AG04450 (cell line): ENCODE measurements at places on chromosomes 16 and 17.

- no peak for DNase-seq
These were observed 13.7 kb downstream of the SMARCE1 start for GRCh38 chr17:40633871-40634270.

GRCh38 chr17:27313301-27313700, 19.4 kb downstream of the WSB1 start:
- DNase-seq = no peak

DNA sequence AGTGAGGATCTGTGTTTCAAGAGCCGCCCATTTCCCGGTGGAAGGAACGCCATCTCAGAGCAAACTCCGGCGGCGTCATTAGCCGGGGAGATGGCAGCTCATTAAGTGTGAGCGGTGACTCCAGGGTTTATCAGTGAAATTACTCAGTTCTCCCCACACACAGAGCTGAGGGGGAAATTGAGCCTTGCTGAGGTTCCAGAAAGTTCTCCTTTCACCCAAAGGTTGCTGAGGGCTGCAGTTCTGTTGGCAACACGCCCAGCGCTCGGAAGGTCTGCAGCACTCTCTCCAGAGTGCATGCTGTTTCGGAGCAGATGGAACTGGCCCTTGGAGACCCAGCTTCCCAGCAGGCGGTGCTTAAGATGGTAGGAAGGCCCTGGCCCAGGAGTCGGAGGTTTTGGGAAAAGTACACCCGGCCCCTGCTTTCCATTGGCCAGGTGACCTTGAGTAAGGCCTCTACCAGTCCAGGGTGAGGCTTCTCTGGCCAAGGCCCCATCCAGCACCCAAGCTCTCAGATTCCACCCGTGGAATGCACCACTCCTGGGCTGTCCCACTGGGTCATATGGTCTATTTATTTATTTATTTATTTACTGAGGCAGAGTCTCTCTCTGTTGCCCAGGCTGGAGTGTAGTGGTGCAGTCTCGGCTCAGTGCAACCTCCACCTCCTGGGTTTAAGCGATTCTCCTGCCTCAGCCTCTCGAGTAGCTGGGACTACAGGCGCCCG, 167.7 kb upstream of the CIBAR2 start:
- no peak for DNase-seq

GRCh38 chr16:62652441-62653120, 616.3 kb upstream of the CDH8 start:
- DNase-seq = no peak

DNA sequence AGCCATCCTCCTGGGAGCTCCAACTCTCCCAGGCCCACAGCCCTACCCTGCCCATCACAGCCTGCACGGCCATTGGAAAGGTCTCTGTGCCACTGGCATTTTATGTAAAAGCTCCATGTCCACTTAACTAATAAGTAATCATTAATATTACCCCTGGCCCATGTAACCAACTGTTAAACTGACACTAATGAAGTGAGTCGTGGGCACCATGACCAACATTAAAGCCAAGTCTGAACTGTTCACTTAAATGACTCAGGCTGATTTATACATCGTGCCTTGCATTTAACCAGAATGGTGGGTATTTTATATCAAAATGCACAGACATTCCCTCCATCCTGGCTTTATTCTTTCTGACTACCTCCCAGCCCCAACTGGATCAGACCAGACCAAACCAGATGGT, 229.3 kb downstream of the SOX9 start:
- DNase-seq = no peak

DNA sequence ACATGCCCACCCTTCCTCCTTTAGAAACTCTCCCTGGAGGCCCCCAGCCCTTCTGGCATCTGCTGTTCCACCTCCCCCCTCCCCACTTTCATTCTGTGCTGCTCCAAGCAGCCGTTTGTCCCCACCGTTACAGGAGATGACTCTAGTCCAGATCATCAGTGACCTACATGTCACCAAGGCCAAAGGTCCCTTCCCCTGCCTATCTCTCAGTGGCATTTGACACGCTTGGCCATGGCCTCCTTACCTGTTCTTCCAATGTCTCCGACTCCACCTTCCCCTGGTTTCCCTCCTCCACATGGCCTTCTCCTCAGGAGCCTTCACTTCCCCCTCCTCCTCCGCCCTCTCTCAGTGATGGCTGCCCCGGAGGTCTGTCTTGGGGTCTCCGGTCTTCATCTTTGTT, 9.4 kb downstream of the TMEM92 start:
- DNase-seq = no peak

- DNase-seq = peak; percentile 89
These were observed 18.2 kb upstream of the IL17C start for GRCh38 chr16:88619859-88620815.

DNA sequence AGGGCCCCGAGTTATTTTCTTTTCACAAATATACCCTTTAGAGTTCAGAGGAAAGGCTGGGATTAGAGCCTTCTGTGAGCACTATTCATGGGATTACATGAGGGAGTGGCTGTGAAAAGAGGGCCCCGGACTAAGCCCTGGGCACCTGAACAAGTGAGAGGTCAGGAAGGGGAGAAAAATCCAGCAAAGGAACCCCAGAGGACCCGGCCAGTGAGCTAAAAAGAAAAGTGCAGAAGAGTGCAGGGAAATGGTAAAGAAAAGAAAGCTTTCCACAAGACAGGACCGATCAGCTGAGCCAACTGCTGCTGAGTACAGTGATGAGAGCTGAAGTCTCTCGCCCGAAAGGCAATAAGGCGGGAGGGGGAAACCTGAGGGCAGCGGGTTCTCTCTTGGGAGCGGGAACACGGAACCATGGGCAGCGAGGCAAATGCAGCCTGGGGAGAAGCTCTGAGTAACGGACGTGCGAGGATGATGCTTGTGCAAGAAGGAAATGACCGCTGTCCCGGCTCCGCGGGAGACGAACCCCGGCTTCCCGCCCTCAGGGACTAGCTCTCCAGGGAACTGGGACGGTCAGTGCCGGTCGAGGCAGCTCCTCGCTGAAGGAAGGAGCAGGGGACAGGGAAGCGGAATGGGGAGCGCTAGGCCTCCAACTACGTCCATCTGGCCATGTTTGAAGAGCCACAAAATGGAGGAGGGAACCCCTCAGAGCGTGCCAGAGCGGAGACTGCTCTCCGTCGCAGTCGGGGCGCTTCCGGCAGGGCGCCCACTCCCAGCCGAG, 665 bp upstream of the ALDH3A2 start:
- no peak for DNase-seq

- no peak for DNase-seq
These were observed 7.5 kb downstream of the GINS2 start for GRCh38 chr16:85681255-85681654.

DNA sequence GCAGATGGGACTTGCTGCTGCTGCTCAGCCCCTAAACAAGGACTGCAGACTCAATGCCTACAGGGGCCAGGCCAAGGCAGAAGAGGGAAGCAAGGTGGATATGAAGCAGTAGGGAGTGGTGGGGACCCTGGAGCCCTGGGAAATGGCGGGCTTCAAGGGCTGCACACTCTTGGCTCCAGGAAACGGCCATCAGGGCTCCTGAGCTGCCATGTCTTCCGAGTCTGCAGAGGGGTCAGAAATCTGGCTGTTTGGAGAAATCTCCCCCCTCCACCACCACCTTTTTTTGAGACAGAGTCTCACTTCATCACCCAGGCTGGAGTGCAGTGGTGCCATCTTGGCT, 169.1 kb downstream of the KATNIP start:
- DNase-seq = no peak

DNA sequence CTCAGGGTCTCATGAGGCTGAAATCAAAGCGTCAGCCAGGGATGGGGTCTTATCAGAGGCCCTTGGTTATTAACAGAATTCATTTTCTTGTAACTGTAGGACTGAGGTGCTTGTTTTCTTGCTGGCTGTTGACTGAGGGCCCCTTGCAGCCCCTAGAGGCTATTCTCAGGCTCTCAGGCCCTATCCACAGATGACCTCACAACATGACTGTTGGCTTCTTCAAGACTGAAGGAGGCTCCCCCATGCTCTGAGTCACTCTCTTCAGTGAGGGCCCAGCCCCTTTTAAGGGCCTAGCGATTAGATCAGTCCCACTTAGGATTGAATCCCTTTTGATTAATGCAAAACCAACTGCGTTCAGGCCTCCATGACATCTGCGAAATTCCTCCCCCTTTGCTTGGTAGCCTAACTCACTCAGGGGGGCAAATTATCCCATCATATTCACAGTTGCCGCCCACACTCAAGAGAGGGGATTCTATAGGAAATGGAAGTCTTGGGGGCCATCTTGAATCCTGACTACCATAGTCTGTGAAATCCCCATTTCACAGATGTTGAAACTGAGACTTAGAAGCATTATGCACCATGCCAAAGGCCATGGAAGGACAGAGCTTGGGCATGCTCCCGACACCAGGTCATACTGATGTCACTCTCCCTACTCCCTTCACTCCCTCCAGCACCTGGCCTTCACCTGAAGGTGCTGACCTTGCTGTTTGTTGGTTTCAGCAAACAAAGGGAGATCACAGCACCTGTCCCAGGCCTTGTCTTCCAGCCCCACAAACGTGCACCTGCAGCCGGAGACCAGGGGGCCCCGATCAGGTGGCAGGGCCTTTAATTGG, 592.3 kb downstream of the MAF start:
- DNase-seq = no peak

DNA sequence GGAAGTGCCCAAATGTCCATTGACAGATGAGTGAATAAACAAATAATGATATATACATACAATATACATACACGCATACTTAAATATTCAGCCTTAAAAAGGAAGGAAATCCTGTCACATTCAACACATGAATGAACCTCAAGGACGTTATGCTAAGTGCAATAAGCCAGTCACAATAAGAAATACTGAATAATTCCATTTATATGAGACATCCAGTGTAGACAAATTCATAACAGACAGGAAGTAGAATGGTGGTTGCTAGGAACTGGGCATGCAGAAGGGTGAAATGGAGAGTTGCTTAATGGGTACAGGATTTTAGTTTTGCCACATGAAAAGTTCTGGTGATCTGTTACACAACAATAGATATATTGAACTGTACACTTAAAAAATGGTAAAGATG, 8.8 kb upstream of the ITGB4 start:
- DNase-seq = no peak

GRCh38 chr16:12951392-12951791, 50.0 kb downstream of the SHISA9 start:
- DNase-seq = no peak

DNA sequence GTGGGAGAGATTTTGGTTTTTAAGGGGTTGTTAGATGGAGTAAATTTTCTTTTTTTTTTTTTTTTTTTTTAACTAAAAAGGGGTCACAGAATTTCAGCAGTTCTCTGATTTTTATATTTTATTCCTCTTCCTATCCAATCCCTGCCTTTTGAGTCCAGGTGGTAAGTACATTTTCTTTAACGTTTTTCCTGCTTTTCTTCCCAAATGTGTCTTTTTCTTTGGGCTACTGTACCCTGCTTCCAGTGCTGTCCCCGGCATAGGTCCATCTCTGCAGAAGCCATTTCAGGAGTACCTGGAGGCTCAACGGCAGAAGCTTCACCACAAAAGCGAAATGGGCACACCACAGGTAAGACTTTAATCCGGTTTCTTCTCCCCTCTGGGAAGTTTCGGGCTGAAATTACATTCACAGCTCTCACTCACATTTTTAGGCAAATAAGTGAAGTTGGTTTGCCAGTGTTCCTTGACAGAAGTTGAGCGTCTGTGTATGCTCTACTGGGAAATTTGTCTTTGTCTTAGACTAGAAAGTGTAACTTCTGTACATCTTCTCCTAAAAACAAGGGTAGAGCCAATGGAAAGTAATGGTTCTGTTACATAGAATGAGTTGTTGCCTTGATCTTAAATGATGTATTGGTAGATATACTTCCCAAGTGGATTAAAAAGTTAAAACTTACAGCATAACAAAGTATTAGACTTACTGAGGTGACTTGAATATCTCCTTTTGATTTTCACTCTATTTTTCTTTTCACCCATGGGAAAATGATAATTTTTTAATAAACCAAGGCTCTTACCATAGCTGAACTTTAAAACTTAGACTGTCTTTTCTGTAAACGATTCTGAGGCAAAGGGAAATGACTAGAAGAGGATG, 54.5 kb downstream of the TUBD1 start:
- DNase-seq = no peak

GRCh38 chr17:48611681-48612455, 1.1 kb upstream of the HOXB7 start:
- DNase-seq = no peak

DNA sequence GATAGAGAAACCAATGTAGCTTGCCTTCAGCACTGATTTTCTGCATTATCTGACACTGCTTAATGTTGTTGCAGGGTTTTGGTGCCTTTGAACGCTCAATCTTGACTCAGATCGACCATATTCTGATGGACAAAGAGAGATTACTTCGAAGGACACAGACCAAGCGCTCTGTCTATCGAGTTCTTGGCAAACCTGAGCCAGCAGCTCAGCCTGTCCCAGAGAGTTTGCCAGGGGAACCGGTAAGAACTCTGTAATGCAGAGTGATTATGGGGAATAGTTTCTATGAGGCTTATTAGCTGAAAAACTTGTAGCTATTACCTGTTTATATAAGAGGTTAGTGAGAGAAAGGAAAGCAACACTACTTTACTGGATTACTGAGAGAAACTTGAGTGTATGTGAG, 40.4 kb downstream of the AATF start:
- no peak for DNase-seq

DNA sequence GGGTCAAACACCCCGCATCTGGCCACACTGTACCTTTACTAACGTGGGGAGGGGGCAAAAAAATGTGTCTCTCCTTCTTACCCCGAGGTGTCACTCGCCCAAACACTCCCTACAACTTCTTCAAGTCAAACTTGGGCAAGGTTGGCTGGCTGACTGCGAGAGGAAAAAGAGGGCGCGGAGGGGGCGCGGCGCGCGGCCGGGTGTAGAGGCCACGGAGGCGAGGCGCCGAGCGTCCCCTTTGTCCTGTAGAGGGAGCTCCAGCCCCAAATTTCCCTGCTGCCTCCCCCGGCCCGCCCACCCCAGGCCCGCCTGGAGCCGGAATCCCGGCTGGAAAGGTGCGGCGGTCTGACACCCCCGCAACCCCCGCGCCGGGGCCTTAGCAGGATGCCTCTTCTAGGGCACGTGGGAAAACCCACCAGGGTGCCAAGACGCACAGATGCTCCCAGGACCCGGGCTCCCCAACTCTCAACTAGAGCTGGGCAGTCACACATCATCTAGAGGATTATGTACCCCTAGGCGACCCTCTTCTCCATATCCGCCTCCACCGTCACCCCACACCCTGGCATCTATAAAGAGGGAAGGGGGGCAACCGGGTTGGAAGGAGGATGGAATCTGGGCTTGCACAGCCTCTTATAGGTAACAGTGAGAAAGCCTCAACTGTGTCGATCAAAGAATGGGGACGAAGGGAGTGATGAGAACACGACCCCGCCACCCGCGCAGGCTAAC, 4.2 kb downstream of the IRX3 start:
- DNase-seq = no peak

DNA sequence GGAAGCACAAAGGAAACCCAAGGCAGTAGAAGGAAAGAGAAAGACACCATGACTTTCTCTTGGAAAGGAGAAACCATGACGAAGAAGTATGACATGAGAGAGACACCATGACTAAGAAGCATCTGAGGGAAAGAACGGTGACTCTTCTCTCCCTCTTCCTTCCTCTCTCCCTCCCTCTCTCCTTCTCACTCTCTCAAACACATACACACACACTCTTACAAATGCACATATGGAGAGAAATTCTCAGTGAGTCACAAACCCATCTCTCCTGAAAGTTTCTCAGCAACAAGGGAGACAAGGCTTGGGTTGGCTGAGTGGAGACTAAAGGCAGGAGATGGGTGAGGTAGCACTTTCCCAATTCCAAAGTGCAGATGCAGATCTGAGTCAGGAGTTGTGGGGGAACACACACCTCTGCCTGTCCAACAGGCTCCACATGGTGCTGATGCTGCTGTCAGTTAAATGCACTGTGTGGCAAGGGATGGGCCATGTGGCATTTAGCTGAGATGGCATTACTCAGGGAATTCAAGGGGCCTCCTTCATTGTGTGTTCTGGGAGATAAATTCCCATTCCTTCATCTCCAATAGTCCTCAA, 336.7 kb upstream of the C16orf82 start:
- no peak for DNase-seq
